Endodermal cell (in vitro differentiated cells): ENCODE measurements at places on chromosomes 2 and 18.

- no peak for DNase-seq
These were observed 189.8 kb upstream of the TCF4 start for GRCh38 chr18:55777666-55778304.

DNA sequence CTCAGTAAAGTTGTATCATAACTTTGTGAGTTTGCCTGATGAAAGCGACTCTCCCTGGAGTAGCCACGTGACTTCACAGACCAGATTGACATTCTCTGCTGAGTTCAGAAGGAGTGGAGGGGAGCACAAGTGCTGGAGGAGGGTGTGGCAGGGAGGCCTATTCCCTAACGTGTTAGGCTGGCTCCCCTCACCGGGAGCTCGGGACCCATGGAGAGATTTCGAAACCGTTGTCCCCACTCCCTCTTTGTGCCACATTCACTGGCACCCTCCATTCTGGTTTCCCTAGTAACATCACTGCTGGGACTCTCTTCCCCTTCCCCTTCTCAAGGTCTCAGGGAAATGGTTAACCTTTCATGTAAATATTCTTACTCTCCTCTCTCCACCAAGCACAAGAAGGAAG lies 279.9 kb downstream of the ALPK2 start:
- DNase-seq = no peak

GRCh38 chr2:239190921-239191885 lies 209.6 kb downstream of the HDAC4 start:
- DNase-seq = peak; percentile 43

GRCh38 chr2:240329778-240330177 lies 105.7 kb upstream of the GPC1 start:
- DNase-seq = no peak

- DNase-seq = no peak
These were observed 37.6 kb downstream of the RMC1 start for GRCh38 chr18:23540867-23541266.

DNA sequence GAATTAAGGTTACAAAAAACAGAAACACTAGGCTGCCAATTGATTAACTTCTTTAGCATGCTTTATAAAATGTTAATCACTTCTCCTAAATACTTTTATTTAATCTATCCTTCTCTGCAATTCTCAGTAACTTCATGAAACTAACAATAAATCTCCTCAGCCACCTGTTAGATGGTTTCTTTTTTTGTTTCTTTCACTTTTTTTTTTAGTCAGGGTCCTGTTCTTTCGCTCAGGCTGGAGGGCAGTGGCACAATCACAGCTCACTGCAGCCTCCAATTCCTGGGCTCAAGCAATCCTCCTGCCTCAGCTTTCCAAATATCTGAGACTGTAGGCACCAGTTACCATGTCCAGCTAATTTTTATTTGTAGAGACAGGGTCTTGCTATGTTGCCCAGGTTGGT lies 213.4 kb upstream of the STK17B start:
- DNase-seq = no peak

GRCh38 chr18:71797554-71797953 lies 746.6 kb downstream of the CBLN2 start:
- no peak for DNase-seq

- DNase-seq = no peak
These were observed 131.2 kb downstream of the AGPS start for GRCh38 chr2:177523781-177524180.

GRCh38 chr2:29753671-29754444 lies 167.5 kb downstream of the ALK start:
- DNase-seq = no peak

GRCh38 chr2:143680885-143681405 lies 551.7 kb downstream of the ARHGAP15 start:
- no peak for DNase-seq

GRCh38 chr2:7083580-7084509 lies 166.6 kb downstream of the RNF144A start:
- DNase-seq = peak; percentile 79

DNA sequence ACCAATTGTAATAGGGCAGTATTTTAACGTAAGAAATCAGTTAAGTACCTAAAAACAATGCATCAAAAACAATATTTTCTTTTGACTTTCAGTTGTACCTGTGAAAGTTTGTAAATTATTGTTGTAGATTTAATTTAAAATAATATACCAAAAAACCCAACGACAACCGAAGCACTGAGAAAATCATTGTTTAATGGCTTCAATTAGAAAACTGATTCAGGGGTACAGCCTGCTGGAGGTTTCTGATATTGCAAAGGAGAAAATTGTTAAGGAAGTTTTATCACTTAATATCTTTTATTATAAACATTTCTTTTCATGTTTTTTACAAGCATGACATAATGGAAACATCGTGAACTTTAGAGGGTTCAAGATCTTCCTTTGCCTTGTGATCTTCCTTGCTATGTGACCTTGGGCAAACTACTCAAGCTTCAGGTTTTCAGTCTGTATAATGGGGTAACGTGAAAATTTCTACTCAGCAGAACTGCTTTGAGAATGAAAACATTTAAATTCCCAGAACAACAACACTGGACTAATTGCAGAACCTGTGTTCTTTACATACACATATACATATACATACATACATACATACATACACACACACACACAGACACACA lies 76.3 kb upstream of the GLS start:
- no peak for DNase-seq

- DNase-seq = peak; percentile 81
These were observed 66.3 kb downstream of the NYAP2 start for GRCh38 chr2:225465827-225466226.

DNA sequence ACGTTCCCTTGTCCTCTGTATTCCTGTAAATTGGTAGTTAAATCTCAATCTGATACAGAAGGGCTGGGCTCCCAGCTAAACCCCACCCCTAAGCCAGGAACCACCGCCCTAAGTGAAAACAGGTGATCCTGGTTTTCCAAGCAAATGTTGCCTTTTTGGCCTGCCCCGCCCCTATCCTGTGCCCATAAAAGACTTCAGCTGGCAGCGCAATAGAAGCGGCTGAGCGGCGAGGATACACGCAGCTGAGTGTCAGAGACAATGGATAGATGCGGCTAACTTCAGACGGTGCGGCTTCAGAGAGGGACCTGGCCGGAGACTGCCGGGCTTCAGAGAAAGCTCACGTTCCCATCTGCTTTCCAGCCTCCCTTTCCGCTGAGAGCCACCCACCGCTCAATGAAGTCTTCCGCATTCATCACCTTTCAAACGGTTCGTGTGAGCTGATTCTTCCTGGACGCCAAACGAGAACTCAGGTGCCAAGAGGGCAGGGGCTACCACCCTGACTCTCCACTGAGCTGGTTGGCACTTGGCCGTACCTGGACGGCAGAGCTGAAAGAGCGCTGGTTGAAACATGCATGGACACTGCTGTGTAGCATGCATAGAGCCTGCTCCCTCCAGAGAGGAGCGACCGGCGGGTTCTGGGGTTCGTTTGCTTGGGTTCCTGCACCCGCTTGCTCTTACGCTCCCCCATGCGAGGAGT lies 49.5 kb upstream of the POLE4 start:
- DNase-seq = peak; percentile 60

- peak; percentile 70 for DNase-seq
These were observed 8.8 kb upstream of the ITGB6 start for GRCh38 chr2:160208655-160209515.

DNA sequence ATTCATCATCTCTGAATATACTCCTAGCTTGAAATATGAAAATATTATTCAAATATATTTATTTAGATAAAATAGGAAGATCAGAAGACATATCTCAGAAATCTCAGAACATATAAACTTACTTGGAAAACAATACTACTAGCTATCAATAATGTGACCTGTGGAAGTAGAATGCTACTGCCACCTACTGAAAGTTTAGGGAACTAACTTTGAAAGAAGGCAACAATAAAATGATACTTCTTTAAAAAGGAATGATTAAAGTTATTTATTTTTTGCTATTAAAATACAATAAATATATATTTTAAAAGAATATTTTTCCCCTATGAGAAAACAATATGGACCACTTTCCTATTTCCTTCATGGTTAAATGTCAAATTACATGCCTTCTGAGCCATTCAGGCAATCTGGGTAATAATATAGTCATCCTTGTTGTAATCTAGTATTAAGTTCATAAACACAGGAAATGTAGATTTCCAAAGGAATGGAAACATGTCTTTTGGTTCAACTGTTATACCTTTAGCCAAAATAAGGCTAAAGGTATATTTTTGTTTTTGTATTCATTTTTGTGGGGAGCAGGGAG lies 26.0 kb downstream of the ACADL start:
- DNase-seq = no peak

GRCh38 chr18:48896875-48897511 lies 53.8 kb downstream of the SMAD7 start:
- peak; percentile 91 for DNase-seq

GRCh38 chr2:38462121-38462661 lies 85.1 kb upstream of the ATL2 start:
- DNase-seq = no peak

GRCh38 chr2:151729837-151730236 lies 4.4 kb downstream of the NEB start:
- DNase-seq = no peak

DNA sequence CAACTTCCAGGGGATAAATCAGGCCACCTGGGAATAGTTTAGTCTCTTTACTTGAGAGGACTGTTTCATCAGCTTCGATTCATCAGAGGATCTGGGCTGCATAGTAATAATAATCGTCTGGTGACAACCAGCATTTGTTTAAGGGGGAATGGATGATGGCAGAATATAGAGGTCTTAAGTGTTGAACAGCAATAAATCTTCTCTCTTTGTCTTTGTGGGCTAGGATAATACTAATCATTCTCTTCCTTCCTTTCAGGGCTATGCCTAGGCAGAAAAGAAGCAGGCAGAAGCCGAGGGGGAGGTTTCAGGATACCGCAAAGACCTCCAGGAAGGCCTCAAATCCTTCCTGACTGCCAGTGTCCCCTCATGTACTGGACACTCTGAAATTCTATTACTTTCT lies 150.4 kb upstream of the GAREM1 start:
- DNase-seq = no peak

- no peak for DNase-seq
These were observed 7.3 kb upstream of the SLC3A1 start for GRCh38 chr2:44267796-44268648.

DNA sequence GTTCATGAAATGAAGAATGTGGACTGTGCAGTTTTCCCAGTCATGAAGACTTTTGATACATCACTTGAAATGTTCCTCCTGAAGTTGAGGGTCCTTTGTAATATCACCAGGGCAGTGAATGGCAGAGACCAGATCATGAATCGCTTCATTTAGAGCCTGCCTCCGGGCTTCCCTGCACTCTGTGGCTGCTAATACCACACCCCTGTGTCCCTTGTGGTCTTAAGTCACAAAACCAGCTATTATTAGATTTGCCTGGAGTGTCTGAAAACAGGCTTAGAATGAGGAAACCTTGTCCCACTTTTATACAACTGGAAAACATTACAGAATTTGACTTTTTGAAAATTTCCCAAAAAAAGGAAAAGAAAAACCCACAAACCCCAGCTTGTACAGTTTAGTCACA lies 147.9 kb downstream of the MGAT5 start:
- no peak for DNase-seq

- peak; percentile 86 for DNase-seq
These were observed 4.8 kb downstream of the SOX11 start for GRCh38 chr2:5696945-5697521.

- no peak for DNase-seq
These were observed 32.6 kb downstream of the BIN1 start for GRCh38 chr2:127074358-127074757.

- peak; percentile 91 for DNase-seq
These were observed 576 bp downstream of the NYAP2 start for GRCh38 chr2:225400060-225400511.

- DNase-seq = no peak
These were observed 117.8 kb downstream of the ACKR3 start for GRCh38 chr2:236687296-236687965.

GRCh38 chr2:168593713-168594112 lies 137.6 kb downstream of the CERS6 start:
- DNase-seq = no peak

GRCh38 chr18:54551590-54551989 lies 39.5 kb upstream of the DYNAP start:
- no peak for DNase-seq

DNA sequence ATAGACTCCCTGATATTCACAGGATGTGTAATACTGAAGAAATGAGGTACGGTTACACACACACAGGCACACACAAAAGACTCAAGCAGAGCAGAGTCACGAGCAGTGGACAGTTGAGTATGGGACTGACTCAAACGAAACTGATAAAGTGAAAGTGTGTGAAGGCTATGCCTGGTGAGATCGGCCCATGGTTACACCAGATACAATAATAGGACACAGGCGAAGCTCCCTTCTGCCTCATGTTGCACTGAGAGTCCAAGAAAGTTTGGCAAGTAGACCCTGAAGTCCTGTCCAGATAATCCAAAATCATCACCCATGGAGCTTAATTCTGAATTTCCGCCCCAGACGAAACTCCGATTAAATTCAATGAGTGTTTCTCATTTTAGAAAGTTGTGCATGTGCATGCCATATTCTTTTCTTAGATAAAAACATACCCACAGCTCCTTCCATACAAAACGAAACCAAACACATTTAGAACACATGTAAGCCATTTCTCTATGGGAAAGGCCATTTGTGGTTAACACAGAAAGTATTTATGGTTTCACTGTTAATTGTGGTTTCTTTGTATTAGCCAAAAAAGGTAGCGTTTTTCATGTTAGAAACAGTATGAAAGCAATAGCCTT lies 567.6 kb downstream of the PLCL1 start:
- no peak for DNase-seq

GRCh38 chr2:9735335-9735734 lies 104.5 kb upstream of the YWHAQ start:
- no peak for DNase-seq

DNA sequence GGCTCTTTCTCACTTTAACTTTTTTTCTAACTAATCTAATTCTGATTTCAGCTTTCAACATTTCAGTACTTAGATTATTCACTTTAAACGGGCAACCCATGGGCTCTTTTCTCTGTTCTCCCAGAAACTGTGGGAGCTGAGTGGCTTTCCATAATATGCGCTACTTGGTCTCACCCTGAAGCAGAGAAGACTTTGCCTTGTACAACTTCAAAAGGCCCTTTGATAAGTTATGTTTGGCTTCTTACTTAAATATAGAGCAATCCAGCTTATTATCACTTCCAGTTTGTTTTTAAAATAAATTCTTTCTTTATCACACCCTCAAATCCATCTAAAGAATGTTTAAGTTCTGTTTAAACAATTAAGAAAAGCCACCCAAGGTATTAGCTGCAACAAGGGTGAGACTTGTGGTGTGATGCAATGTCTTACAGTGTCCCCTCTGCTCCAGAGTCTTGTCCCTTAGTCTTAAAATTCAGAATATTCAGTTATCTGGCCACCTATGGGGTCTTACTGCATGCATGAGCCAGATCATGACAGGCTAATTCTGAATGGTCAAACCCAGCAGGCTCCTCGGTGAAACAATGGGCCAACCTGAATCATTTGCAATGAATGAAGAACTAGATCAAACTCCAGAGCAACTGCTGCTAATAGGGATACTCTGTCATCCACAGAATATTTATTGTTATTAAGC lies 38.8 kb downstream of the GCG start:
- DNase-seq = peak; percentile 67

GRCh38 chr2:46367286-46367685 lies 70.1 kb downstream of the EPAS1 start:
- no peak for DNase-seq

- no peak for DNase-seq
These were observed 148.7 kb upstream of the SLC1A4 start for GRCh38 chr2:64840426-64840881.
